Hepatic stellate cell (primary cell): ENCODE measurements at places on chromosomes 3 and 15.

GRCh38 chr3:149352556-149352955, 19.1 kb upstream of the TM4SF18 start:
- peak; percentile 54 for DNase-seq

DNA sequence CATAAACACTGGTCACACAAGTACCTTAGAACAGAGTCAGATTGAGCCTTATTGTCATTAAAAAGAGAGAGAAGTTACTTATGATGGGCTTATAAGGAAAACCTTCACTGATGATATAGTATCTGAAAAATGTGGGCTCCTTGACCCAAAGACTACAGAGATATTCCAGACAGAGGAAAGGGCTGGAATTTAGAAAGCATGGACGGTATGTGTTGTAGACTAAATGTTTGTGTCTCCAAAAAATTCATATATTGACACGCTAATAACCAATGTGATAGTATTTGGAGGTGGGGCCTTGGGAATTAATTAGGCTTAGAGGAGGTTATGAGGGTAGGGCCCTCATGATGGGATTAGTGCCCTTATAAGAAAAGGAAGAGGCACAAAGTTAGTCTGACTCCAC, 61.0 kb upstream of the DAZL start:
- no peak for DNase-seq

DNA sequence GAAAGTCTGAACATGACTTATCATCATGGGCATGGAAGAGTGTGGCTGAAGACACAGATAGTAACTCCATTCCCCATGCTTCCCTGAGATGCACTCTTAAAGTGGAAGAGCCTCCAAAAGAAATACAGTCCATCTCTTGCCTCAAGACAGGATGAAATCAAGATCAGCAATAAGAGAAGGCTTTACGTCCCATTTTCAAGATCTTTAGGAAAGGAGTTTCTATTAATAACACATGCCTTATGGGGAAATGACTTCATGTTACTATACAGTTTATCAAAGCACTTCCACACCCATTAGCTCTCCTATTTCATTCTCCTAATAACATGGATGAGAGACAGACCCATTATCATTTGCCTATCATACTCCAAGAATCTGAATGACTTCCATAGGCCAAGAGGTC, 6.1 kb upstream of the KBTBD12 start:
- DNase-seq: no peak

GRCh38 chr15:98684436-98684835, 36.1 kb downstream of the IGF1R start:
- peak; percentile 37 for DNase-seq

- no peak for DNase-seq
These were observed 29.1 kb downstream of the RABL3 start for GRCh38 chr3:120713262-120713661.

- DNase-seq: no peak
These were observed at the start of gene LRRC3B for GRCh38 chr3:26622621-26623418. Gene LRRC3B, plus strand, starts transcription at chr3:26622772. Its CDS starts 86,901 bp downstream, at chr3:26709673.

- DNase-seq: no peak
These were observed 112.5 kb downstream of the ASB7 start for GRCh38 chr15:100714749-100715342.

DNA sequence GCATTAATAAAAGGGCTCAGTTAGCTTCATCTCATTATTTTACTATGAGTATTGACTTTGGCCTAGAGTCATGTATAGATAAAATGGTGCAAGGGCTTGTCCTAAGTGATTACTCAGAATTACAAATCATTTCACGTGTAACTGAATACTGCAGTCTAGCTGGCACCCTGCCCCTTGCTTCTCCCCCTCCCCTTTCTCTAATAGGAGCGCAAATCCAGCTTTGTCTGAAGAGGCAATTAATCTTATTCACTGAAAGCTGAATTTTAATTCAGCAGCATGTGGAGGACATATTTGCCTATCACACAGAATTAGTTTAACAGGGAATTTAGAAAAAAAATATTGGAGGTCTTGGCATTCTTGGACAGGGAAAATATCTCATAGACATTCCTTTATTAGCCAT, 412.1 kb upstream of the DPH6 start:
- DNase-seq: no peak

DNA sequence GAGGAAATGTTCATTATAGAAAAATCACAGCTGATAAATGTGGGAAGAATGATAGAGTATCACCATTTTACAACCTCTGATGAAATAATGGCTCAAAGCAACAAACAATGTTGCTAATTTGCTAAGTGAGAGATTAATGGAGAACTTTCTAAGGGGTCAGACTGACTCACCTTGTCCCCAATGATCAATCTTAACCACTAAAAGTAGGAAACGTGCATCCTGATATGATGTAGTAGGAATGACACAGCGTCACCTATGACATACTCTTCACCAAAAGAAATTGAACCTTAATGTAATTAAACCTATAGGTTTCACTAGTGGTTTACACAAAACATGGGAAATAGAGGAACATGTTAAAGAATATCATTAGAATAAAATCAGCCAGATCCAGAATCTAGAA, 35.1 kb upstream of the MLF1 start:
- DNase-seq: no peak

DNA sequence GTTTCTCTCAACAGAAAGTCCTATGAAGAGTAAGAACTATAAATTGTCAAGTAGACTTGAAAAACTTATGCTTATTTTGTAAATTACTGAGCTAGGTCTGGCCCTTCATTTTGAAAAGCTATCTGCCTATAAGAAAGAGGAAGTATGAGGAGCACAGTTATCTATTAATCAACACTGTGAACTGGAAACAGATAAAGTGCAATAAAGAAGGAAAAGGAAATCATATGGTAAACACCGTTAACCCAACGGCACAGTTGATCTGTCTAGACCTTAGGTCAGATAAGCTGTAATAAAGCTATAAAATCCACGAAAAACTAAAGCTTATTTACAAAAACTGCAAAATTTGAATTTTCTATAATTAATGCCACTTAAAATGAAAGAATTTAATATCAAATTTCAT, 242.5 kb downstream of the ZBTB20 start:
- no peak for DNase-seq

- DNase-seq: no peak
These were observed 59.2 kb downstream of the CACNA2D2 start for GRCh38 chr3:50444213-50444612.

GRCh38 chr3:58577269-58577821, at the start of gene FAM107A:
Gene FAM107A, minus strand, starts transcription at chr3:58577391. Its CDS starts 7,531 bp downstream, at chr3:58569860.
- peak; percentile 60 for DNase-seq

GRCh38 chr3:5324780-5325179, 137.3 kb downstream of the EDEM1 start:
- DNase-seq: no peak

GRCh38 chr15:40843885-40844695, at the start of gene SPINT1:
Gene SPINT1, plus strand, starts transcription at chr15:40844048. Its CDS starts 507 bp downstream, at chr15:40844555.
- no peak for DNase-seq

DNA sequence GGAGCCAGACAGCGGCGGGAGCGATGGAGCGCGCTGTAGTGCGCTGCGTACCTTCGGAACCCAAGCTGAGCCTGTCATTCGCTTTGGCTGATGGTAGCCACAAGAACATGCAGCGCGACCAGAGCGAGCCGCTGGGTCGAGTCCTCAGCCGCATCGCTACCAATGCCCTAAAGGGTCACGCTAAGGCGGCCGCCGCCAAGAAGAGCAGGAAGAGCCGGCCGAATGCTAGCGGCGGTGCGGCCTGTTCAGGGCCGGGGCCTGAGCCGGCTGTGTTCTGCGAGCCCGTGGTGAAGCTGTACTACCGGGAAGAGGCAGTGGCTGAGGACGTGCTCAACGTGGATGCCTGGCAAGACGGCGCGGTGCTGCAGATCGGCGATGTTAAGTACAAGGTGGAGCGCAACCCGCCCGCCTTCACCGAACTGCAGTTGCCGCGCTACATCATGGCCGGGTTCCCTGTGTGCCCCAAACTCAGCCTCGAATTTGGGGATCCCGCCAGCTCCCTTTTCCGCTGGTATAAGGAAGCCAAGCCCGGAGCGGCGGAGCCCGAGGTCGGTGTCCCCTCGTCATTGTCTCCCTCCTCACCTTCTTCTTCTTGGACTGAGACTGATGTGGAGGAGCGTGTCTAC, 498 bp downstream of the PDE12 start:
- peak; percentile 47 for DNase-seq

DNA sequence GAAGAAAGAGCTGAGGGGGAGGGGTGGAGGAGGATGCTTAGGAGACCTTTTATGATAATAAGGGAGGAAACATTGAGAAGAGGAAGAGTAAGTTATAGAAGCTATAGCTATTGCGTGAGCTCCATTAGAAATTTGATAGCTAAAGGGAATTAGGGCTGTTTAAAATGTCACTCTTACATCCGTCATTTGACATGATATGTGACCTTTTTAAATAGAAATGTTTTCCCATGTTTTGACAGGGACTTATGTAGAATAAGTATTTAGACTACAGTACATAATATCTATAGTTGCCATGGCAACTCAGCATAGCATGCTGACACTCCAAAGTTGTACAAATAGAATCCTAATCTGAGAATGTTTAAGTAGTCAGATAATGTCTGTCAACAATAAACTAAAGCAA, 19.2 kb downstream of the RAD51 start:
- no peak for DNase-seq

- no peak for DNase-seq
These were observed 551.2 kb upstream of the CCDC54 start for GRCh38 chr3:106825962-106826605.

- no peak for DNase-seq
These were observed 32.9 kb downstream of the NXPE3 start for GRCh38 chr3:101811875-101812274.

DNA sequence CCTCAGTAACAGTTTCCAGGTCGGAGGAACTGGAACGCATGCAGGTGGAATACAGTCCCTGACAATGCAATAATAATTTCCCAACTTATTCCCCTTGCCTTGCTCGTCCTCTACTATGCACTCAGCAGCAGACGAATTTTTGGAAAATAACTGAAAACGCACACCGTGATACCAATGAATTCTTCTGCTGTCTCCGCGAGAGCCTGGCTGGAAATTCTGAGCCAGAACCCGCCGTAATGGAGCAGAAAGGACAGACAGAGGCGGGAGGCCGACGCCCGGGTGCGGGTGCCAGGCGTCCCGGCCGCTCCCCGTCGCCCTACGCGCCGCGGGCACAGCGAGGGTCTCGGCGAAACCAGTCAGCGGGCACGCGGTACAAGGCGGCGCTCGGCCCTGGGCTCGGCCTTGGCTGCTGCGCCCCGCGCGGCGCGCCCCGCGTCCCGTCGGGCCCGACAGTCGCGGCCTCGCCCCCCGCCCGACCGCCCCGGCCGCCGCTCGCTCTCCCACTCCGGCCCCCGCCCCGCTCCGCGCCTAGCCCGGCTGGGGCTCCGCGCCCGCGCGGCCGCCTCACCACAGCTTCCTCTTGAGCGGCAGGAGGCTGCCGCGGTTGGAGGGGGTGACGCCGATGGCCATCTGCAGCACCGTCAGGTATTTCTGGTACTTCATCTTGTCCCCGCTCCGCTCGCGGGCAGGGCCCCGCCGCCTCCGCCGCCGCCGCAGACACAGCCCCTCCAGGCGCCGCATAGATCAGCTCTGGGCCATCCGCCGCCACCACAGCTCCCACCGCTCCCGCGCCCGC, 114.5 kb upstream of the GOLGA8J start:
- DNase-seq: no peak
